Omental fat pad (tissue), 4 donors: ENCODE measurements at places on chromosomes 2 and 18.

- DNase-seq: peak; percentile 35
These were observed 1.3 kb downstream of the ATL2 start for GRCh38 chr2:38375696-38376345.

DNA sequence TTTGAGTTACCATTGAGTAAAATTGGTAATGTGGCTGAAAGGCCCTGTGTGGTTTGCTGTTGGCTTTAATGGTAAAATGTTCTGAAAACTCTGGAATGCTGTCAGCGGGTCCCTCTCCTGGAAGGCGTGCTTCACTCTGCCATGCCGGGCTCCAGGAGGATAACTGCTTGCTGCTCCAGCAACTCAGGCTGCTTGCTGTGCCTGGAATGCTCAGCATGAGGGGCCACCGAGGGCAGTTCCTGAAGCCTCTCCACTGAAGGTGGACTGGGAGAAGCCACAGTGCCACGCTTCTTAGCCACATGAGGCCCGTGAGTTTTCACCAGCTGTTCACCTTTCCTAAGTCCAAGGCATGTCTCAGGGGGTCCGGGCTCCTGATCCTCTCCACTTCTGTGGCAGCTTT lies 90.4 kb upstream of the FAM110C start:
- no peak for DNase-seq

GRCh38 chr18:46237891-46238290 lies 133.7 kb downstream of the HAUS1 start:
- no peak for DNase-seq

- DNase-seq: no peak
These were observed 23.8 kb upstream of the KCNJ13 start for GRCh38 chr2:232800166-232800565.

DNA sequence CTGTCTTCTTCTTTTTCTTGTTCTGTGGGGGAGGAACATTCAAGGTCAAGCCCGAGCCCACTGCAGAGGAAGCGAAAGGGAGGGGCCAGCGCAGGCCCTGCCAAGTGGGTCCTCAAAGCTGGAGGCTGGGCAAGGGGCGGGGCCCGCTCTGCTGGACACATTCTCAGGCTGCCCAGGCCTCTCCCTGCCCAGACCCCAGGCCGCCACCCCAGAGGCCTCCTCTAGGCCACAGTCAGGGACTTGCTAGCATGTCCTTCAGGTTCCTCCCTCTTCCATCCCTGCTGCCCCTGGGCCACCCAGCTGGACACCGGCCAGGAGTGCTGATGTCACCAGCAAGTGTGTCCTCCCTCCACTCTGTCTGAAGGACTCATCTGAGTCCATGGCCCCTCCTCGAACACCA lies 44.1 kb downstream of the KIF1A start:
- no peak for DNase-seq

- no peak for DNase-seq
These were observed 252.8 kb downstream of the LRP1B start for GRCh38 chr2:141878016-141878415.

DNA sequence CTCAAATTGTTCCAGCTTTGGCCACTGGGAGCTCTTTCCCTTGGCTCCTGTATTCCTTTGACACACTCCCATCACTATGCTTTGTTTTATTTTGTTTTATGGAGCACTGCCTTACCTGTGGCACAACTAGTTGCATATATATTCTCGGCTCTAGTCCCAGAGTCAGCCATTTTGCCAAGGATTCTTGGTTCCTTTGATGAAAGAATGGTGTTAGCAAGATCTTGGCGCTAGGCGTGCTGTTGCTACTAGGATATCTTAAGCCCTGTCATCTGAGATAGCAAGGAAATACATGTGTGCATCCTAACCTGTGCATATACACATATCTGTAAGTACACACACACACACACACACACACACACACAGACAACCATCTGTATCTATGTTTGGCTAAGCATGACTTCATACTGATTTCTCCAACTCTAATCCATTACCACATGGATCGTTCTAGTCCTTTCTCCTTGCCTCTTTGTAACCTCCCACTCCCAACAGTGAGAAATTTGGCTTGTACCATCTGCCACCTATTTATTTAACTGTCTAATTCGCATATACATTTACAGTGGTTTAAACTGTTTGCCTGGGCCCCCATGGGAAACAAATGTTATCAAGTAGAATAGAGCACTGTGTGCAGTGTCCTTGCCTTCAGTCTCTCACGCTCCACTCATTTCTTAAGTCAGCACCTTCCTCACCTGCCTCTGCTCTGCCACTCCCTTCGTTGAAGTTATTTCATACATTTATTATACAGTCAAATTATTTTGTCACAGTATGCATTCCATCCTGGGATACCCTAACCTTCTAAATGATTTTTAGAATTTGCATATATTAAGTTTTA lies 137.5 kb upstream of the MAP3K20 start:
- DNase-seq: no peak

- DNase-seq: no peak
These were observed 321.9 kb upstream of the PKDCC start for GRCh38 chr2:41725901-41726300.

DNA sequence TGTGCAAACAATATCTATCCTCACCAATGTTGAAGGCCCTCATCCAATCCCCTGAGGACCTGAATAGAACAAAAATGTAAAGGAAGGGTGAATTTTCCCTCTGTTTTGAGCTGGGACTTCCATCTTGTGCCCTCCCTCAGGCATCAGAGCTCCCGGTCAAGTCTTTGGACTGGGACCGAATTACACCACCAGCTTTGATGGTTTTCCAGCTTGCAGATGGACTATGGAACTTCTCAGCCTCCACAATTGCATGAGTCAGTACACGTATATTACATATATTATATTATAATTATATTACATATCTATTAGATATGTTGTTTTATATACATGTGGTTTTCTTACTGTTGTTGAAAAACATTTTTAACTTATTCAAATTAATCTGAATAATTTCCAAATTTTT lies 496.4 kb downstream of the CMPK2 start:
- no peak for DNase-seq

DNA sequence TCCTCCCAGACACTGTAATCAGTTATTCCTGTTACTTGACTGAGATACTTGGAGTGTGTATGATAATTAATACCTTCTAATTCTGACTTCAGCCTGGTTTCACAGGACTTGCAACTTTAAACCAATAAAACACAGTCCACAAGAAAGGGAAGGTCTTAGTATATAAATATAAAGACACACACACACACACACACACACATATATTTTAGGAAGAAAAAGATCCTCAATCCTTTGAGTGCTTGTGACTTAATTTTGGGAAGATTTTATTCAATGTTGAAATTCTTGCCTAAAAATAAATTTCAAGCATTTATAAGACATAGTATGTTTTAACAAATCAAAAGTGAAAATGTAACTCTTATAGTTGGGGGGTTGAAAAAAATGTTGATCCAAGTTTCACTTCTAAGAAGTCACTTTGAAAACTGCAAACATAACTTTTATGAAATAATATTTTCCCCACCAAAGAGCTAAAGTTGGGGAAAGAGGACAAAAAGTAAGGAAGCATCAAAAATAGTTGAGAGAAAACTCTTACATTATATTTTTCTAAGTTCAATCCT lies 824 bp upstream of the VPS54 start:
- DNase-seq: no peak

- no peak for DNase-seq
These were observed 781.3 kb upstream of the NRXN1 start for GRCh38 chr2:51813247-51813646.

GRCh38 chr2:14633061-14633460 lies 544 bp downstream of the LRATD1 start:
- DNase-seq: no peak

DNA sequence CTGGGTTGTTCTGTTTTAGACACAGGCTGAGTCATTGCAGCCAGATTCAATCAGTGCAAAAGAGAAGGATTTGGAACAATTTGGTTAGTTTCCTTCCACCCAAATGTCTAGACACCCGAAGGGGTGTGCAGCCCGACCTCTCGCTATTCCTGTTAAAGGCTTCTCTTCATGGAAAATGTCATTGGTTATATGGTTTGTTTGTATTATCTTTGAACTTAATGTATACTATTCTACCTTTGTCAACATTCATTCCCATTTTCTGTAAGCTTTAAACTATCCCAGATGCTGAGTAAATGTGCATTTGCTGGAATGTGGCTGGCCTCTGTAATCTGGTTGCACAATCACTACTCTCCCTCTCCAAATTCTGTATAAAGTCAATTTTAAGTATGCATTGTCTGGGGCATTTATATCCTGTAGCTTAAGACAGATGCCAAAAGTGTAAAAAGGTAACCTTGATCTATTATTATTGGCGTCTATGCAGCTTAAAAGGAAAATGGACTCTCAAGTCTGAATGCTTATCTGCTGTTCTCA lies 80.4 kb upstream of the RND3 start:
- no peak for DNase-seq

DNA sequence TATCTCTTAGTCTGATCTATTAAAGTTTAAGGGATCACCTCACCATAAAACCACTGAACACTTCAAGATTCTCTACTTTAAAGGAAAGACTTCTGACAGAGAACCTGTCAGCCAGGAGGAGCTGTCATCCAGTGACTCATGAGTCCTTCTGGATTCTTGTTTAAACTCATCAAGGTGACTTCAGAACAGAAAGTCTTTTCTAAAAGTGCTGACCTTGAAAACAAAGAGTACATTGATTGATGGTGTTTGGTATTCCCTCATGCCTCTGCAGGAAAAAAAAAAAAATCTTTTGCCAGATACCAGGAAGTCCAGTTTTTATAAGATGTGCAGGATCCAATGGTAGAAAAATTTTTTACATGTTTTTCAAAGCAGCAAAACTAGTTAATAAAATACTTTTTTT lies 12.3 kb downstream of the DSG2 start:
- DNase-seq: no peak

DNA sequence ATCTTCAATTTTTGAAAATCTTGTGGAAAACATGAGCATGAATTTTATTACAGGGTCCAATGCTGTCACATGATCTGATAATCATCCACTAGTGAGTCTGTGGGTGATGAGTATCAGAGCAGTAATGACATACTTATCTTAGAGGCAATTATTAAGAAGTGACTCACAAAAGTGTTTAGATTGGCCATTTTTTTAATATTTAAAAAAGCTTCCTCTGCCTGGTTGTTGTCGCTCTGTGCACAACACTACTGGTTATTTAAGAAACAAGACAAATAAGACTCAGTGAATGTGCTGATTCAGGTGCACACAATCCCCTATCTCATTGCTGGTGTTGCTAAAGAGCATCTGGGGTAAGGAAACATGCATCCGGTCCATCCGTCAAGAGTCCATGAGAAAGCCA lies 665.8 kb upstream of the ZEB2 start:
- DNase-seq: no peak

DNA sequence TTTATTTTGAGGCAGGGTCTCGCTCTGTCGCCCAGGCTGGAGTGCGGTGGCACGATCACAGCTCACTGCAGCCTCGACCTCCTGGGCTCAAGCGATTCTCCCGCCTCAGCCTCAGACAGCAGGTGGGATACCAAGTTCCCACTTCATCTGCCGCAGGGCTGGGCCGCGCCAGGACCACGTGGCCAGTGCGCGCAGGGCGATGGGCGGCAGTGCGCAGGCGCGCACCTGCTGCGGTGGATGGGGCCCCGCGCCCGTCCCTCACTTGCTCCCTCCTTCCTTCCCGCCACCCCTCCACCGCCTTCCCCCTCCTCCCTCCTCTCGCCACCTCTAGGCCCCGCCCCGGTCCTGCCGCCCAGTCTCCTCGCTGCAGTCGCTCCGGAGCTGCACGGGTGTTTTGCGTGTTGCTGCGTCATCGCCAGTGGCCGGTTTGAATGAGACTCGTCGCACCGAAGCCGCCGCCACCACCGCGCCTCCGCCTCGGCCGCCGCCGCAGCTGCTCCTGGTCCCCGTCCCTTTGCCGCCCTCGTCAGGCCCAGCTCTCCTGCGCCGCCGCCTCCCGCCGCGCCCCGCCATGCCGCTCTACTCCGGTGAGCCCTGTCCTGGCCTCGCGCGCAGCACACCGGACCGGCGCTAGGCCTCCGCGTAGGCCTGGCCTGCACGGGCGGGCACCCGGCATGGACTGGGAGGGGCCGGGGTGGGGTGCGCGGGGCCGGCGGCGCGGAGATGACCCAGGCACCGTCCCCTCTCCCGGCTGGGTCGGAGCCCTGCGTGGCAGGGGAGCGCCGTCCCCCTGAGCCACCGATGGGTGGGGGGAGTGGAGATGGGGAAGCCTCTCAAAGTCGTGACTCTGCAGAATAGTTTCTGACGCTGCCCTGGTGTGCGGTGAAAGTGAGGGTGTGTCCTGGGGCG lies at the start of gene USP14:
TSS of gene USP14 (plus strand) at position 430 of the 909 bp plus-strand sequence. CDS start at position 572, 142 bp downstream.
- peak; percentile 78 for DNase-seq
